ENCODE measurements at places on chromosomes 11 and 22.

DNA sequence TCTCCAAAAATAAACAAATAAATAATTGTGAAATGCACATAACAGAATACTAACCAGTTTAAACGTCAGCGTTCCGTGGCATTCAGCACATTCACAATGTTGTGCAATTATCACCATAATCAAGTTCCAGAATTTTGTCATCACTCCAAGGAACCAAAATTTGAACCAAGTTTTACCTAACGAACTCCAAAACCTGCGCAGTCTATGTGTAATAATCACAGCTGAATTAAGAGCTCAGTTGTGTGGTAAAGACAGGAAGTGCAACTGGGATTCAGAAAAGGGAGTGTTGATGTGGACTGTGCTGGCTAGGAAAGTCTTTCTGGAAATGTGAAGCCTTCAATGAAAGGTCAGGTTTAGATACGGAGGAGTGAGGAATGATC is 5.4 kb upstream of the MCAM start:
- no peak for DNase-seq

DNA sequence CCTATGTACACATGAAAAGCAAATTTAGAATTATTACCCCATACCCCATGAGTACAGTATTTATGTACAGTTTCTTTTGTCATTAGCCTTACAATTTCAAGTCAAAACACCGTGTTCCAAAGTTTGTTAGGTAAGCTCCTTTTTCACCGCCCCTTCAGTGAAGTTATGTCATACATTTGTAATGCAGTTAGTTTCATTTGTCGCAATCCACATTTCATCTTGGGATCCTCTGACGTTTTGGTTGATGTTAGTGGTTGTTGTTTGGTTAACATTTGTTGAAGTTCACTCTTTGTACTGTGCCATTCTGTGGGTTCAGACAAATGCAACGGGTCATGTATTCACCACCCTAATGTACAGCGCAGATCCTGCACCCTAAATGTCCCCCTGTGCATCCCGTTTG is 45.2 kb downstream of the ARHGEF12 start:
- DNase-seq = no peak

- DNase-seq = no peak
Observed at GRCh38 chr11:77068457-77069335, 1.9 kb downstream of the CAPN5 start.

DNA sequence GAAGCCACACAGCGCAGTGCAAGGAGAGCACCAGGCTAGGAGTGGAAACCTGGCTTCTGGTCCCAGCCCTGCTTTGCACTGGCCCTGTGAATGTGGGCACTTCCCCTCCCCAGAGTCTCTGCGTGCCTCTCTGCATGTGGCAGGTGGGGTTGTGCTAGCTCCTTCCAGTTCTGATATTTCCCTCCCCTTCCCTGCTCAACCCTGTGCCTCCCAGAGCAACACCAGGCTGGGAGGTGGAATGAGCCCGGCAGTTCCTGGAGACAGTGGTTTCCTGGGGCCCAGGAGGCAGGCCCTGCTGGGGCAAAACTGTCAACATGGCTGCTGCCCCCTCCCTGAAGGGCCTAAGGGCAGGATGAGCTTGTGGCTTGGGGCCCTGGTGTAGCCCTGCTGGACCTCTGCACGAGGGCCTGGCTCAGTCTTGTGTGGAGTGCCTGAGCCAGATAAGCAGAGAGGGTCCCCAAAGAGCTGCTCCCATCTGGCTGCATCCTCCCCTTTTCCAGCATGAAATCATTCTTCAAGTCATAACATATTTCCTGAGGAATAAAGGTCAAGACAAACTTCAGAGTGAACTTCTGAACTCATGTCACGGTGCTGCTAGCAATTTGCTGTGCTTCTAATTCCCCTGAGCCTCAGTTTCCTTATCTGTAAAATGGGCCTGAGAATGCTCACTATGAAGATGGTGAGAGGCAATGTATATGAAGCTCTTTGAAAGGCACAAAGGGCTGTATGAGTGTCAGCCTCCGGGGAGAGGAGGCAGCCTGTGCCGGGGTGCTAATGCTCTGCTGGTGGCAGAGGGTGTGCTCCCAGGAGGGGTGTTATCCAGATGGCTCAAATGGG is 116.0 kb downstream of the GRIK4 start:
- DNase-seq = no peak

DNA sequence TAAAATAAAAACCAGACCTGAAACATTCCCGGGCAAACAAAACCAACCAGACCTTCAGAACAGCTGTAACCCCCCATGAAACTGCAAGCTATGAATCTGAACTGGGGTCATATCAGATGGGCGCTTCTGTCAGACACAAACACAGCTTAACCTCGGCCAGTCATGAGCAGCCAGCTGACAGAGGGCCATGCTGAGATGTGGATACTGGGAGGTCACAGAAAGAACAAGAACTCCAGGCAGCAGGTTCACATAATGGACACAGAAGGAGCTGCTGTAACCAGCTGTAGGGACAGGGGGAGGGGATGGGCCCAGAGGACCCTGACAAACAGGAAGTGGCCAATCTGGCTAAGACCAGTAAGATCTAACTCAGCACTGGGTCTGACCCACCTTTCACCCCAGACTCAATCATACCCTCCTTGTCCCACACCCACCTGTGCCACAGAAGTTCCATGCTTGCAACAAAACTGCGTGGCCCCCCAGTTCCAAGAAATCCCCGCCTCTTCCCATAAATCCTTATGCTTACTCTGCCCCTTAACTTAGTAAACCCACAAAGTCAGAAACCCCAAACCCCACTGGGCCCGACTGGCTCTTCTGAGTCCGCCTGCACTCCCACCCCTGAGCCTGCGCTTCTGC is 4.0 kb downstream of the APOL4 start:
- peak; percentile 34 for DNase-seq

DNA sequence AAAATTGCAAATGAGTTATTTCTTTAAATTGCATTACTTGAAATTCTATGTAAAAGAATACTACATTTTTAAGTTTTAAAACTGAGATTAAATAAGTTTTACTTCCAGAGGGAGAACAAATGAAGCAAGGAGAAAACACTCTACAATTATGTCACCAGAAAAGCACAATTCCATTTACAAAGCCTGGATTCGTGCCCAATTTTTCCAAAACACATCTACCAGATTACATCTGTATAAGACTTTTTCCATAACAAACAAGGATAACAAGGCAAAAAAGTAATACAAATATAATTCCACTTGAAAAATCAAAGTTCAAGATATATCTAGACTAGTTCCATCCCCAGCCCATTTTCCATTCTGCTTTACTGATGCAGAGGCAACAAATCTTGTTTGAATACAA is 40.5 kb downstream of the MTMR2 start:
- DNase-seq = no peak

GRCh38 chr11:132311703-132312102 is 941.3 kb downstream of the NTM start:
- DNase-seq = no peak

- DNase-seq = no peak
Observed at GRCh38 chr11:14906993-14907392, 15.0 kb upstream of the CYP2R1 start.

All from SJCRH30 (cell line).